ENCODE measurements at places on chromosomes 7 and 10.

DNA sequence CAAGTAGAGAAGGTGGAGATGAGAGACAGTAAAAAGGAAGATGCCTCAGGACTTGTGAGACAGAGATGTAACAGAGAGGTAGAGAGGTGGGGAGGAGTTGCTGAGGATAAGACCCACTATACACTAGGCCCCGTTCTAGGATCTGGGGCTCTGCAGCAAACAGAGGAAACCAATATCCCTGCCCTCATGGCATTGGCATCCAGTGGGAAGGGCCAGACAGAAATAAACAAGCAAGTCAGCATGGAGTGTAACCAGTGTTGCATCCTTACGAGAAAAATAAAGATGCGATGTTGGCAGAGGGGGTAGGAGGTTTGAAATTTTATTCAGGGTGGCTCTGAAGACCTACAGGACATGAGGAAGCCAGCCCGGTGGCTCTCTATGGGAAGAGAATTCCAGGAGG lies 22.0 kb upstream of the EEPD1 start:
- DNase-seq, result peak; percentile 24

DNA sequence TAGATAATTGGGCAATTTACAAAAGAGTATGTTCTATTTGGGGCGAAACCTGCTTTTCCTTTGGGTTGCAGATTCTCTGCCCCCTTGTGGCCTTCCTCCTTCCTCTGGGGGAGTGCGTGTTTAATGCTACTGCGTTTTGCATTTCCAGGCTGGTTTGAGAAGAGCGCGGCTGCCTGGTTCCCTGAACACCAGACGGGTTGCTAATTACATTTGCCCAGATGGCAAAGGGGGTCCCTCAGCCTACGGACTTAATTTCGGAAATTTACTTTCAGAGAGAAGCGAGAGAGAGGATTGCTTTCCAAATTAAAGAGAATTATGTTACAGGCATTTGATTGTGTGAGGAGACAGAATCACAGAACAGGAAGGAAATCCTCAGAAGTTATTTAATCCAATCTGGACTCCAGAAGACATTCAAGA lies 91.9 kb upstream of the JAZF1 start:
- peak; percentile 68 for DNase-seq

GRCh38 chr10:99234791-99235657 lies 628 bp downstream of the HPSE2 start:
- peak; percentile 2 for DNase-seq

DNA sequence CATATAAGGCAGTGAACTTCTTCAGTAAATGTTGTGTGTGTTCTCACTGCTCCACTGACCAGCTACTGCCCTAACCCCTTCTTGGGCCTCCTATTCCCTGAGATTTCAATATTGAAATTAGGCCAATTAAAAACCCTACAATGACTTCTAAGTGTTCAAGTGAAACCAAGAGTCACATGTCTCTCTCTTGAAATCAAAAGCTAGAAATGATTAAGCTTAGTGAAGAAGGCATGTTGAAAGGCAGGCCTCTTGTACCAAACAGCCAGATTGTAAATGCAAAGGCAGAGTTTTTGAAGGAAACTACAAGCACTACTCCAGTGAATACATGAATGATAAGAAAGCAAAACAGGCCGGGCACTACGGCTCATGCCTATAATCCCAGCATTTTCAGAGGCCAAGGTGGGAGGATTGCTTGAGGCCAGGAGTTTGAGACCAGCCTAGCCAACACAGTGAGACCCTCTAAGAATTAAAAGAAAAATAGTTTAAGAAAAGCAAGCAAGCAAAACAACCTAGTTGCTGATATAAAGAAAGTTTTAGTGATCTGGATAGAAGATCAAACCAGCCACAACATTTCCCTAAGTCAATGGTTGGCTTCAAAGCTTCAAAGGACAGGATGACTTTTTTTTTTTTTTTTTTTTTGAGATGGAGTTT lies 22.3 kb downstream of the BRAF start:
- no peak for DNase-seq

- no peak for DNase-seq
Observed at GRCh38 chr7:22351329-22351692, 5.6 kb downstream of the RAPGEF5 start.

- no peak for DNase-seq
Observed at GRCh38 chr7:8597565-8597964, 164.2 kb downstream of the NXPH1 start.

- no peak for DNase-seq
Observed at GRCh38 chr10:132384618-132385388, 12.2 kb upstream of the PWWP2B start.

GRCh38 chr10:26567351-26567721 lies 129.2 kb downstream of the APBB1IP start:
- peak; percentile 6 for DNase-seq

DNA sequence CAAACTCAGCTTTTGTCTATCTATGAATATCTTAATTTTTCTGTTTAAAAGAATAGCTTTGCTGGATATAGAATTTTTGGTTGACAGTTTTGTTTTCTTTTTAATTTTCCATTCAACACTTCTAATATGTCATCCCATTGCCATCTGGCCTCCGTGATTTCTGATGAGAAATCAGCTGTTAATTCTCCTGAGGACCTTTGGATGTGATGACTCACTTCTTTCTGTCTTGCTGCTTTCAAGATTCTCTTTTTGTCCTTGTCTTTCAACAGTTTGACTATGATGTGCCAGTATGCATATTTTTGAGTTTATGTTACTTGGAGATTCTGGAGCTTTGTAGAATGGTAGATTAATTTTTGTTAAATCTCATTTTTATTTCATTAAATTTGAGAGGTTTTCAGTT lies 38.4 kb downstream of the ZNF518A start:
- no peak for DNase-seq

- no peak for DNase-seq
Observed at GRCh38 chr7:28990200-28990960, 32.2 kb upstream of the TRIL start.

GRCh38 chr7:85528581-85528980 lies 341.7 kb upstream of the SEMA3D start:
- peak; percentile 65 for DNase-seq

DNA sequence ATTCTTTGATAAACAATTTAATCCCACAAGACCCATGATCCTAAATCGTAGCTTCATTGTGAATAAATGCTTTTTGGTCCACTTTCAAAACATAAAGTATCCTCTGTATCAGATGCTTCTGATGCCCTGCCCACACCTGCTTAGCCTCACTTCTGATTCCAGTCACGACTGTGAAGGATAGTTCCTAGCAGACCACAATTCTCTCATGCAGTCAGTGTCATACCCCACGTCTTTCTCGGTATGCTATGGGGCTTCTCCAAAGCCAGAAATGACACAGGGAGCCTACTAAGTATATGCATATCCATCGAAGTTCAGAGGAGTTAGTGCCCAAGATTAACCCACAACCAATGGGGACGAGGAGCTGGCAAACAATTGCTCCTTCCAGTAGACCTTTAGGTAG lies 27.6 kb upstream of the CTNNA3 start:
- no peak for DNase-seq

- no peak for DNase-seq
Observed at GRCh38 chr10:80921032-80921431, 383.3 kb downstream of the SH2D4B start.

Measured in iris pigment epithelial cell (primary cell).